Iris pigment epithelial cell (primary cell): ENCODE measurements at places on chromosomes 16 and 17.

DNA sequence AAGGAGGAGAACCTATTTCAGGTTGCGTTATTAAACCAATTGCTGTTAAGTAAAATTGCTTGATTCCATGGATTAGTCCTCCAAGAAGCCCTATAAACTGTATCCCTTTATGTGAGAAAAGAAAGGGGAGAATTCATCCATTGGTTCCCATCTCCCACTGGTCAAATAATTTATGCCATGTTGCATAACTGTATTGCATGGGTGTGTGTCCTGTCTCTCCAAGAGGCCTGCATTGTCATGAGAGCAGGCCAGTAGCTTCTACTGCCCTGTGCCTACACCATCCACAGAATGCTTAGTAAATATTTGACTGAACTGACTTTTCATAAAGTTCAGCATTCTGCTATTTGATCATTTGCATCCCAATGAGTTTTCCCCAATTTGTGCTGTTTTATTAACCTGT, 11.7 kb upstream of the TOB1 start:
- DNase-seq: no peak

- DNase-seq: peak; percentile 93
These were observed 27.6 kb upstream of the PITPNA start for GRCh38 chr17:1590029-1590746.

DNA sequence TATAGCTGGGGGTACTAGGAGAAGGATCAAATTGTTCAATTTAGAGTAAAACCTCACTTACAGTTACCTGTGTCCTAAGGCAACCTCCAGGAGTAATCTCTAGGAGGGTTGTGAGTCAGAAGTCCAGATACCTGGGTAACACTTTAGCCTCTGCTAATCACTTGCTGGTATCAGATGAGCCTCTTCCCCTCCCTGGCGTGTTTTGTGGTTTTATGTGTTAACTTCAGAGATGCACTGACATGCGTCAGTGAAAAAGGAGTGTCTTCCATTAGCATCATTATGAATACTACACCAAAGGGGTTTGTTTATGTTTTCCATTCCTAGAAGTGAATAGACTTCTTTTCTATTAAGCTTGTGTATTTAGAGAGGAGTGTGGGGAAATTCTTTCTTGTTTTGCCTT, 208.2 kb downstream of the FTO start:
- DNase-seq: peak; percentile 67

DNA sequence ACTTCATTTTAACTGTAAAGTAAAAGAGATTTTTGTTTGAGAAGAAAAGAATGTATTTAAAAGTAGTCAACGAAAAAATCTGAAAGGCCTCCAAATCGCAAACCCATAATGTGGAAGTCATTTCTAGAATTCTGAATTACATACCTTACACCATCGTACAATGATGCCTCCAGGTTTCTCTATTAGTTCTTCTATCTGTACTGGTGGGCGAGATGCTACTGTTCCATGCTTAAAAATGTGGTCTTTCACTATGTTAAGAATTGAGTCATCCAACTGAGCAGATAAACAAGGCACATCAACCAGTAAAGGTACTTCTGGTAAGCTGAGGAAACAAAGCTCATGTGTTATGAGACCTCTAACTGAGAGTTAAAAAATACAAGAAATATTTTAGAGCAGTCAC, 28.5 kb downstream of the CRLF3 start:
- no peak for DNase-seq

DNA sequence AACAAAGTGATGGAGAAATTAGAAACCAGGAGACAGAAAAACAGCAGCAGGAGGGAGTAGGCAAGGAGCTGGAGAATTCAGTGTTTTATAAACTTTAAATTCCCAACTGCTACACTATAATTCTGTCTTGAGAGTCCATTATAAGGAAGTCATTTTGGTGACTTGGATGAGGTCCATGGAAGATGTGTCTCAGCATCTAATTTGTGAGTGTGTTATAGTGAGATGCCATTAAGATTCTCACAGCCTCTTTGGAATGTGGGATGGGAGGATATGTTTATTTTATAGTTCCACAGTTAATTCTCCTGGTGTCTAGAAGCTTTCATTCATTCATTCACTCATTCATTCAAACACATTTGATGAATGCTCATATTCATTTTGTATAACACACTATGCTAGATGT, 206.0 kb upstream of the MYOCD start:
- DNase-seq: no peak

DNA sequence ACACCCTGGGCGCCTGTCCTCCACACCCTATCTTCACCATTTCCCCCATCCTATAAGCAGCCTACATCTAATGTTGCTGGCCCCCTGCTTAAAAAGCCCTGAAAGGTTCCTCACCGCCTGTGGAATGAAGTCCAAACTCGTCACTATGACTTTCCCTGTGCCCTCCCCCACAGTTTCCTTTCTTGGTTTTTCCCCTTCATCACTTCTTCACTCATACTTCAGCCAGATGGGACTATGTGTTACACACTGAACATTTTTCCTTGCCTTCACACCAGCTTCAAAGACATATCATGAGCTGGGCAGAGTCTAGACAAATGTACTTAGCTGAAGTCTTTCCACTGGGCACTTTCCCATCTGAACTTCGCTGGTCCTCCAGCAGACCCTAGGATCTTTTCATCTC, 1.5 kb upstream of the MARCHF10 start:
- no peak for DNase-seq

GRCh38 chr17:27366437-27366836, 72.5 kb downstream of the WSB1 start:
- DNase-seq: no peak

- no peak for DNase-seq
These were observed at the start of gene MAPK7 for GRCh38 chr17:19378416-19379360. Gene MAPK7, plus strand, starts transcription at chr17:19378498. Its CDS starts 403 bp downstream, at chr17:19378901.

DNA sequence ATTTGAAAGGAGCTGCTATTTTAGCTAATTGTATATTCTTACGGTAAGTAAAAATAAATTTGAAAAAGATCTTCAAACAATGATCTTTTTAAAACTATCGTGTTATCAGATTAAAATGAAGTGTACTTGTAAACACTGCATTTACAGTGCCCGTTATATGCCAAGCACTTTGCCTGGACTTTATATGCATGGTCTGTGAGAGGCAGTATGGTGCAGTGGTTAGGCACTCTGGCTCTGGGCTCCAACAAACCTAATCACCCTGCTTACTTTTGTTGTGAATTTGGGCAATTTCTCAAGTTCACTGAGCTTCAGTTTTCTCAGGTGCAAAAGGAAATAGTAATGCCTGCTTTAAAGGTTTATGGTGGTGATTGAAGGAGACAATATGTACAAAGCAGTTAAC, 1.4 kb downstream of the PMP22 start:
- DNase-seq: no peak

DNA sequence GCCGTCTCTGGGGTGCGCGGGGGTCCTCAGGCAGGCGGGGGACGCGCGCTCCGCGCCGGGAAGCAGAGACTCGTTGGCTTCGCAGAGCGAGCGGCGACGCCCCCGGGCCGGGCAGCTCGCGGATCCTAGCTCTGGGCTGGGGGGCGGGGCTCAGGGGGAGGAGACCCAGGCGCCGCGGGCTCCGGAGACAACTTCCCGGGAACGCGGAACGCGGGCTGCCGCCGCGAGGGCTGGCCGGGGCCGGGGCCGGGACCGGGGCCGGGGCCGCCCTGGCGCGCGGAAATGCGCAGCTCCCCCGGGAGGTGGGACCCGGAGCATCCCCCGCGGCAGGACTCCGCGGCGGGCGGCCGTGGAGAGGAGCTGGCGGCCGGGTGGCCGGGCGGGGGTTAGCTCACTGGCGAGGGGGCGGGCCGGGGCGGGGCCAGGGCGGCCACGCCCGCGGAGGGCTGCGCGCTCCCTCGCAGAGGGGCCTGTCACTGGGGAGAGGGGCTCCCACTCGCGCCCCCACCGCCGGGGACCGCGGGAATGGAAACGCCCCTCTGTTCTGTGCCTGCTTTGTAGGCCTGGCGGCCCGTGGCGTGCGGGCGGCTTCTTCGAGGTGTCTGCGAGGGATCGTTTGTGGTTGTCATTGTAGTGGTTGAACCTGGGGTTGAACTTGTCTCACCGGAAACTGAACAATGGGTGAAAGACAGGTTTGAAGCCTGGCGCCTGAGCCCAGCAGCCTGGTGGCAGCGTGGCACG, at the start of gene GAS7:
TSS of gene GAS7 (minus strand) at position 98 of the 741 bp plus-strand sequence.
- DNase-seq: no peak

- DNase-seq: no peak
These were observed 20.5 kb upstream of the CPD start for GRCh38 chr17:30358055-30358760.
